Esophagus (tissue), 2 donors: ENCODE measurements at places on chromosomes 12 and 14. TPM values are rescaled to one million over a fixed set of nuclear protein-coding genes. Genes with fewer than 3 reads are reported as not detected.

Gene TPH2
- not detected for polyA plus RNA-seq

Gene CLEC9A
- polyA plus RNA-seq, result not detected

Gene PLEKHG7
- polyA plus RNA-seq, result 0.01 TPM

Gene TAS2R14
- polyA plus RNA-seq, result 0.94 TPM

Gene INHBE
- polyA plus RNA-seq, result not detected

Gene KRT72
- not detected for polyA plus RNA-seq

Gene RD3L
- polyA plus RNA-seq, result not detected

Gene CAND1
- polyA plus RNA-seq, result 25.7 TPM

Gene MIP
- polyA plus RNA-seq, result not detected

Gene TMEM132C
- polyA plus RNA-seq, result 0.43 TPM

Gene TDRD9
- polyA plus RNA-seq, result 0.28 TPM

Gene NEK9
- 27.8 TPM for polyA plus RNA-seq

Gene NELL2
- 0.44 TPM for polyA plus RNA-seq

Gene CLEC2D
- 1.8 TPM for polyA plus RNA-seq

Gene PPP1R36
- polyA plus RNA-seq, result 0.71 TPM

Gene CLBA1
- polyA plus RNA-seq, result 6.5 TPM

Gene STYK1
- 7.0 TPM for polyA plus RNA-seq

Gene ITFG2
- polyA plus RNA-seq, result 19.9 TPM

Gene ALX1
- not detected for polyA plus RNA-seq

Gene TEX52
- polyA plus RNA-seq, result not detected

Gene FAM186B
- polyA plus RNA-seq, result 0.08 TPM
